ENCODE measurements at places on chromosomes 3 and 15. TPM values are rescaled to one million over a fixed set of nuclear protein-coding genes. Genes with fewer than 3 reads are reported as not detected.

CLDN16 gene
- not detected for total RNA-seq

- no peaks in the 10 kb centered on the region for H3K36me3 ChIP-seq
- no peak for DNase-seq
- no peak overlapping the region for H3K4me3 ChIP-seq
- peaks cover 10% of the 10 kb centered on the region for H3K4me1 ChIP-seq
These were observed 13.3 kb upstream of the DOCK3 start for GRCh38 chr3:50661321-50661837.

DNA sequence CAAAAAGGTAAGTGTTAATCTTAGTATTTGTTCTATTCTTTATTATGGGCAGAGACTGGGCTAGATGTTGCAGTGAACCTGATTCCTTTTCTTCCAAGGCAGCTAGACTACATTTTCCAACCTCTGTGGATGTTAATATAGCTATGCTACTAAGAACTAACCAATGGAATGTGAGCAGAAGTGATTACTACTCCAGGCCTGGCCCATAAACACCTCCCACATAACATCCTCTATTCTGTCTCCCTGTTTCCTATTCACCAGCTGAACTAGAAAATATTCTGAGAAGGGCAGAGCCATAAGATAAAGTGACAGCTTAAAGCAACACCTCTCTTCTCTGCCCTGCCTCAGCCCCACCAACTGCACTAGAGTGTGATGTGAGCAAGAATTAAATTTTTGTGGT lies 29.4 kb downstream of the CD200R1L start:
- H3K27me3 ChIP-seq, result peaks cover 3% of the 10 kb centered on the region
- H3K27ac ChIP-seq, result no peak overlapping the region
- peaks cover 13% of the 10 kb centered on the region for H3K4me1 ChIP-seq
- DNase-seq, result no peak
- H3K36me3 ChIP-seq, result no peaks in the 10 kb centered on the region

DNA sequence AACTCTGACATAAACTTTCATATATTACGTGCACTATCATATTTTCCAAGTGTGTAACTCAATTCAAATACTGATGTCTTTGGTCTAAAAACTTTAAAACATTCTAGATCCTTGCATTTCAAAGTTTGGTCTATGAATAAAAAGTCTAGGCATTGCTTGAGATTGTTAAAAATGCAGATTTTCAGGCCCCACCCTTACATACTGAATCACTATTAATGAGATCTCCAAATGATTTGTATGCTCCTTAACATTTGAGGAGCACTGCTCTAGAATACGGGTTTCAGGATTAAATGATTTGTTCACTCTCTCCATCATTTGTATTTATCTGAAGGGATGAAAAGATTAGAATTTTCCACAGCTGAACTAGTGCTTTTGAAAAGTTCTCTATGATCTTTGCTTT lies 202.9 kb downstream of the KBTBD8 start:
- no peak overlapping the region for H3K27ac ChIP-seq
- H3K4me3 ChIP-seq, result no peak overlapping the region
- H3K27me3 ChIP-seq, result no peaks in the 10 kb centered on the region
- H3K4me1 ChIP-seq, result no peaks in the 10 kb centered on the region

DNA sequence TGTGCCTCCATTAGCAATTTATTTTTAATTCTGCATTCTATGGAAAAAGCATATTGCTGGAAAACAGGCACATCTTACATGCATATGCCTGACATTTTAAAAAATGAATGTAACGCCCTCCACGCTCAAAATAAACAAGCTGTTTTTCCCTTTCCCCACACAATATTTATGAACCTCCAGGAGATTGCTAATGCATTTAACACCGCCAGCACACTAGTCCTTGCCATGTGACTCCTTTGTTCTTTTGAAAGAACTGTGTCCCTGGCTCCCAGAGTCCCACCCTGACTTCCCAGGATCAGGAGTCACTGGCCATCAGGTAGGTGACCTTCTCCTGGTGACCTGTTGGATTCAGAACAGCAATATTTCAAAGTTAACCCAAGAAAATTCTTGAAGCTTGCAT lies 571.2 kb upstream of the CFAP20DC start:
- H3K4me1 ChIP-seq, result no peaks in the 10 kb centered on the region
- H3K27ac ChIP-seq, result no peak overlapping the region
- DNase-seq, result no peak
- H3K4me3 ChIP-seq, result no peak overlapping the region

DNA sequence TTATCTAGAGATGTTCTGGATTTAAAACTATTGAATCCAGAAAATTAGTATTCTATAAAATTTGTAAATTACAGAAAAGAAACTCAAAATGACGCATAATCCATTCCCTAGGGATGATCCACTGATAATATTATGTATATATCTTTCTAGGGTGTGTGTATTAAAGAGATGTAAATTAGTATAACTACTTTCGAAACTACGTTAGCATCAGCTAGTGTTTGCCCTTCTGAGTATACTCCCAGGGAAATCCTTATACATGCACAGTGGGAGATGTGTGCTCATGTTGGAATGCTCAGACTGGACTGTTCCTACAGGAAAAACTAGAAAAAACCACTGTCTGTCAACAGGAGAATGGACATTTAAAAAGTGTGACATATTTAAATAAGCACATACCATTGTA lies 36.4 kb downstream of the ACAA1 start:
- H3K36me3 ChIP-seq, result no peaks in the 10 kb centered on the region
- no peak overlapping the region for H3K4me3 ChIP-seq
- H3K4me1 ChIP-seq, result no peaks in the 10 kb centered on the region

- peak within 1 kb of the TSS; percentile 98 for H3K27ac ChIP-seq
- H3K4me3 ChIP-seq, result peak within 1 kb of the TSS; percentile 88
- H3K27me3 ChIP-seq, result no peaks in the 10 kb centered on the region
- peaks cover 25% of the 10 kb centered on the region for H3K36me3 ChIP-seq
- DNase-seq, result peak; percentile 93
These were observed at the start of gene LCMT2 for GRCh38 chr15:43329960-43330779. TSS of gene LCMT2 (minus strand) at chr15:43330573. CDS start at chr15:43330489, 84 bp downstream.

DNA sequence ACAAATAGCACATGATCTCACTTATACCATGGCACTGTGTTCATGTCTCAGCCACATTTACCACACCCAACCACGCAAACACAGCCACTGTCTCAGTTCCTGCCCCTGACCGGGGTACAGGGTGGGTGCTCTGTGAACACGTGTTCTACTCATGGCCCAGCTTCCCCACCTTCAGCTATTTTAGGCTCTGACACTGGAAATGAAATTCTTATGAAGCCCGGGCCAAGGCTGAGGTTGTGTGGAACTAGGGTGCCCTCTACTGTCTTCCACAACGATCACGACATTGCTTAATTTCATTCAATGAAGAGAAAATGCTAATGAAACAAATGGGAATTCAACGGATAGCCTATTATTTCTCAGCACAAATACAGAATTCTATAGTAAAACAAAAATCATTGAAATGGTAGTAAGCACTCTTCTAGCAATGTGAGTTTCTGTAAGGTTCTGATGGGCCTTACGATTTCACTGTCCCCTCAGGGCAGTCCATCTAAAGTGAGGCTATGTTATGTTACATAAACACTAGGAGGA lies 2.1 kb upstream of the GABRA5 start:
- H3K27me3 ChIP-seq, result peaks cover 26% of the 10 kb centered on the region
- no peaks in the 10 kb centered on the region for H3K36me3 ChIP-seq
- H3K4me1 ChIP-seq, result no peaks in the 10 kb centered on the region
- DNase-seq, result no peak

DNA sequence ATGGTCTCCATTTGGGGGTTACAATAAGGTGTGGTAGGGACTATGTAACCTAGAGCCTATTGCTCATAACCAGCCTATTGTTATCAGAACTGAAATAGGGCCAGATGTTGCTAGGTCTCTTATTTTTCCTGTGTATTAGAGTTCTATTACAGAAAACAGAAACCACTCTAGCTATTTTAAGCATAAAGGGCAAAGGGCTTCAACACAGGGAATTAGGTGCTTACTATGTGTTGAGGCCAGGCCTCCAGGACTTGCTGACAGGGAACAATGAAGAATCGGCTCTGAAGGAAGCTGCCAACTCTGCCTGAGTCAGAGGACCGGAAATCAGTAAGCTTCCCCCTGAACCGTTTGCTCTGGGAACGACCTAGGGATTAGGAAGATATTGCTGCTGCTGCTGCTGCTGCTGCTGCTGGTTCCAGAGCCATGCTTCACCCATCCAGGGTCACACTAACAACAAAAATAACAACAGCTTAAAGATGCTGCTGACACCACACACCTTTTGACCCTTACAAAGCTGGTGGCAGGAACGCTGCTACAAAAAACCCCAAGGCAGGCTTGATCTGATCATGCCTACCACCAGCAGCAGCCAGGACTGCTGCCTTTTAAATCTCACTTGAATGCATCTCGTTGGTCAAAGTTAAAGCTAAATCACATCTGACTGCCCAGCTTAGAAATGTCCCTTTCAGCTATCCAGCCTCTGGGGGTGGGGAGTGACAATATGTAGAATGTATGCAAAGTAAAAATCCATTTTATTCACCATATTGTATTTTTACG lies 276.9 kb upstream of the IL12A start:
- no peaks in the 10 kb centered on the region for H3K4me1 ChIP-seq
- no peak overlapping the region for H3K27ac ChIP-seq

DGKG gene
- not detected for total RNA-seq

DNA sequence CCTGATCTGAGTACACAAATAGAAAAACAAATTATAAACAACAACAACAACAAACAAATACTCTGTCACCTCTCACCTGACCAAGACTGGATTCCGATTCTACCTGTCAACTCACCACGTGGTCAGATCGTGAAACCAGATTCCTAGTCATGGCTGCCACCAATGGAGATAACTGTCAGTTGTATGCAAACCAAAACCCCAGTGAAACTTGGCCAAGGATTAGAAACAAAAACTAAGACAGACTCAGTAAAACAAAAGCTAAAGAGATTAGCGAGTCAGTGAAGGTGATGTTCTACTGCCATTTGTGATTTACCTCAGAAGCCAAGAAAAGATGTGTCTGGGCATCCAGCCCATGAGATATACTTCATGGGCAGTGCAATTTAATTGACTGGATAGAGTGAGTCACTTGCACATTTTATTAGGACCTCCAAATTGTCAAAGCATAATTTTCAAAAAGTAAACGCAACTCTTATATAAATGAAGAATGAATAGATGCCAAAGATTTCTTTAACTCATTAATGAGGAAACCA lies 31.1 kb downstream of the PHLDB2 start:
- H3K4me1 ChIP-seq, result no peaks in the 10 kb centered on the region
- no peaks in the 10 kb centered on the region for H3K36me3 ChIP-seq
- no peak for DNase-seq
- H3K27ac ChIP-seq, result no peak overlapping the region
- H3K4me3 ChIP-seq, result no peak overlapping the region
- no peaks in the 10 kb centered on the region for H3K27me3 ChIP-seq

DNA sequence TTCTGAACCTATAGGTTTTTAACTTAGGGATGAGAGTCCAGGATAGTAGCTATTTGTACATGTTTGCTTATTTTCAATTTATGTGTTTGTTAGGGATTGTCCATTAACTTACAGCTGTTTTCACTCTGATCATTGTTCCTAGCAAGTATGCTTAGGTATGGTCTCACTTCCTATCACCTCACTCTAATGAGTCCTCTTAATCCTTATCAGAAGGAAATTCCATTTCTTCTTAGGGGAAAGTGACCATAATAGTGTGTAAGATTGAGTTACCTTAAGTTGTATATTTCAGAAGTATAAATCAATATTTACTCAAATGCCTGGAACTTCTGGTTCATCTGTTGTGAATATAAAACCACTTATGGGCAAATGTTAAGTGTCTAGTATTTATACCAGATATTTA lies 53.0 kb downstream of the PIAS1 start:
- peaks cover under 1% of the 10 kb centered on the region for H3K4me1 ChIP-seq
- peaks cover 48% of the 10 kb centered on the region for H3K36me3 ChIP-seq
- H3K4me3 ChIP-seq, result no peak overlapping the region
- DNase-seq, result no peak
- no peaks in the 10 kb centered on the region for H3K27me3 ChIP-seq
- no peak overlapping the region for H3K27ac ChIP-seq

Data from activated CD4-positive, alpha-beta T cell treated with anti-CD3 and anti-CD28 coated beads, Interleukin-2, amount 10 ng/mL, durations not matched to agents 7 days and 5 days (primary cell).